HAP-1 (cell line): ENCODE measurements at places on chromosomes 3 and 15.
A peak's percentile ranks its signal among the peaks of the same experiment; 100 is the strongest.

DNA sequence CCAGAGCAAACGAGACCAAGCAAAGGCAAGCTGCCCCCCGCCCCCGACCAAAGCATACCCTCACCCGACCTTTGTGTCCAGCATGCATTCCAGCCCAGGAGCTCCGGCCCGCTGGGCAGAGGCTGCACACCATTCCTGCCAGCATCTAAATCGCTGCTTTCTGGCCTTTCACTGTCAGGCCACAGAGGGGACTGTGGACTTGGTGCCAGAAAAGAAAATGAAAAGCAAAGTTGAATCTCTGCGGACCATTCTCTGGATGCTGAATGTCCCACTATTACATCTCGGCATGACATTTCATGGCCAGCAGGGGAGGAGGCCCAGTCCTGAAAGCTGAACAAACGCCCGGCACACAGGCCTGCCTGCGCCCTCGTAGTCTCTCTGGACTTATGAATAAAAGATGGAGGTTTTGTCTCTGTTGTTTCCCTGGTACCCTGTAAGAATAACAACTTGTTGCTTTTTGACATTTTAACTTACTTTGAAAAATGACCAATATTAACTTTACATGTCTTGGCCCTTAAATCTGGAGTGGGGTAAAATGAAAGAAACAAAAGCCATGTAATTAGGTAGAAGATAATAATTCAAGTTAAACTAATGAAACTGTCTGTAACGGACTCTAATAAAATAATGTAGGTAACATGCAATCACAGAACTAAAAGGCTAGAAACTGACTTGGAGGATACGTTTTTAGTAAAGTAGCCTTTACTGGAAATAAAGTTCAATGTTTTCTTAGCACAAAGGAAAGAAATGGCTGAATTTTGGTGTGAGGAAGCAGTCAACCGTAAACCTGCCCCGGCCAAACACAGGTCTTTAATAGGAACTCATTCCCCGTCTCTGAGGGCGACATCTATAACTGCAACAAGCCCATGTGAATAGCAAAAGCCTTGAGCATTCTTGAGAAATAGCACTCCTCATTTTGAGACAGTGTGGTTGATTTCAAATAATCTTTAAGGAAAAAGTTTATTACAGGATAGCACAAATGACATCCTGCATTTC, 12.7 kb downstream of the IL17RD start:
- DNase-seq: no peak

- no peak for DNase-seq
These were observed 289.4 kb upstream of the IGF1R start for GRCh38 chr15:98358971-98359370.

DNA sequence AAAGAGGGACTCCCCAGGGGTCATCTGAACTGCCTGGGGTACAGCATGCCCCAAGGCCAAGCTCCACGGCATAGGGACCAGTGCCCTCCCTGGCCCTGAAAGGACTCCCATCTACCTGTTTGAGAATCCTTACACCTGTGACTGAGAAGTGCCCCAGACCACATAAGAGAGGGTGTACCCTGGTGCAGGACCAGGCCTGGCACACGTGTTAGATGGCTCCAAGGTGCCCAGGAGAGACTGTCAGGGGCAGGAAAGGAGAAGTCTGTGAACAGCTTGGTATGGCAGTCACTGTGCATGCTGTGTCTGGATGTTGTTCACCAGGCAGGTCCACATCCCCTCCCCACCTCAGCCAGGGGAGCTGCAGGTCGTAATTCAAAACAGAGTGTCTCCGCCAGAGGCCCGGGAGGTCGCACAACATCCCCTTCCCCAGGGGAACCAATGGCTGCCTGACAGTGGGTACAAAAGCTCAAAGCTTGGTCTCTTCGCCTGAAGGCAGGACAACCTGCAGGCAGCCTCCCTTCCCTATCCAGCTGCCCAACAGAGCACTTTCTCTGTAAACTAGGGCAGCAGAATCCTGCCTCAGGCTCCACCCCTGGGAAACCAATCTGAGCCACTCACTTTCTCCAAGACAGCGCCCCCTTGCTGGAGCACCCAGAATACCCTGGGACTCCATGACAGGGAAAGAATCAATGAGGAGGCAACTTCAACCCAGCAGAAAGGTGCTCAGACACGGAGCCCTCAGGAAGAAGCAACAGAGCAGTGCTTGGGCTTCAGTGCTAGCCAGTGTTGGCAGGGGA, 3.9 kb downstream of the NUP210 start:
- DNase-seq: no peak

GRCh38 chr3:107522510-107523288, at the start of gene BBX:
BBX (plus strand) TSS chr3:107522962; CDS start chr3:107710461, 187,499 bp downstream.
- DNase-seq: peak; percentile 88

GRCh38 chr15:39864116-39864515, 56.0 kb downstream of the GPR176 start:
- DNase-seq: no peak

DNA sequence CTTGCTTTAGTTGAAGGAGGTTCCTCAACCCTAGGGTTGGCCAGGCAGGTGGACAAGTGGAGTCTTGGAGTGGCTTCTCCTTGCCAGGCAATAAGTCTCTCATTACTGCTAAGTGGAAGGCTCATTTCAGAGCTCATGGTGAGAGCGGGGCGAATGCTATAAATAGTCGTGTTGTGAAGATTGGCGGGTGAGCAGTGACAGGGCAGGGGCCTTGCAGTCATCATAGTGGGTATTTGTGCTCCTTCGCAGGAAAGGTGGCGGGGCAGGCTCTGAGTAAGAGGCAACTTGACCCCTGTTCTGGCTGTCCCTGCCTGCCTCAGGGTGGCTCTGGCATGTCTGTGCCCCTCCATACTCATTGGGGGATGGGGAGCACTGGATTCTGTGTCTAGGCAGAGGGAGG, 8.7 kb upstream of the GRM2 start:
- no peak for DNase-seq

- DNase-seq: no peak
These were observed 2.8 kb downstream of the ACTL6A start for GRCh38 chr3:179565496-179565895.

GRCh38 chr3:50472958-50473357, 30.5 kb downstream of the CACNA2D2 start:
- DNase-seq: no peak
